Stimulated activated CD8-positive, alpha-beta memory T cell treated with anti-CD3 and anti-CD28 coated beads, Interleukin-7, amount 100 ng/mL, for 1 hour (primary cell): ENCODE measurements at places on chromosomes 4 and X.

GRCh38 chr4:179728305-179728704, 2286.1 kb upstream of the AGA start:
- no peak for DNase-seq

- DNase-seq = no peak
These were observed 174.9 kb upstream of the SMARCAD1 start for GRCh38 chr4:94032754-94033153.

GRCh38 chr4:168882650-168883233, 127.3 kb downstream of the CBR4 start:
- DNase-seq = no peak

DNA sequence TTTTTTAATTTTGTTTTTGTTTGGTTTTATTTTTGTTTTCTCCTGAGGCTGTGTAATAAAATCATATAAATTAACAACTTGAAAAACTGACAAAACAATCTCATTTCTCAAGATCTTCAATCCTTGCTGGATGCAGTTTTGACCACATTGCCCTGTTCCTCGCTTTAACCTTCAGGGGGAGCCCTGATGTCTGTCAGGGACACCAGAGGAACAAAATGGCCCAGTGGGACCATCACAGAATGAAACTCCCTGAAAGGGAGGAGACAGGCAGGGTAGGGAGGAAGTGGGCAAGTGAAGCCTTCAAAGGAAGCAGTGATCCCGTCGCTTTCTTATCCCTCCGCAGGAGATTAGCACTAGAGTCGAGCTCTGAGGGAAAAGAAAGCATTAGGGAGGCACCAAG, 274.9 kb upstream of the LDB2 start:
- no peak for DNase-seq

- DNase-seq = no peak
These were observed 102.9 kb upstream of the PAQR3 start for GRCh38 chr4:79042079-79042674.

DNA sequence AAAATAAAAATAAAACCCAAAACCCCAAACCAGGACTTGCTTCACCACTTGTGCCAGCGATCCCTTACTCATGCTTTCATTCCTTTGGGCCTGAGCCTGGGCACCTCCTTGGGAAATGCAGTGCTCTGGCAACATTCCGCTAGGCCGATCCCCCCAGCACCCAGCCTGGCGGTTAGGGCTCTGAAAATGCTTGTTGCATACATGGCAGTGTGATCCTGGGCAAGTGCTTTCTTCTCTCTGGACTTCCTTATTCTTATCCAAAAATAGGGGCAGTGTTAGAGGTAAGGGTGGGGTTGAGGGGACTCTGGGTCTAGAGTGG, 4.6 kb downstream of the ZNF185 start:
- no peak for DNase-seq

- no peak for DNase-seq
These were observed 105.3 kb downstream of the KDR start for GRCh38 chr4:55020131-55020530.

GRCh38 chr4:80431203-80431965, 95.9 kb downstream of the CFAP299 start:
- DNase-seq = no peak

DNA sequence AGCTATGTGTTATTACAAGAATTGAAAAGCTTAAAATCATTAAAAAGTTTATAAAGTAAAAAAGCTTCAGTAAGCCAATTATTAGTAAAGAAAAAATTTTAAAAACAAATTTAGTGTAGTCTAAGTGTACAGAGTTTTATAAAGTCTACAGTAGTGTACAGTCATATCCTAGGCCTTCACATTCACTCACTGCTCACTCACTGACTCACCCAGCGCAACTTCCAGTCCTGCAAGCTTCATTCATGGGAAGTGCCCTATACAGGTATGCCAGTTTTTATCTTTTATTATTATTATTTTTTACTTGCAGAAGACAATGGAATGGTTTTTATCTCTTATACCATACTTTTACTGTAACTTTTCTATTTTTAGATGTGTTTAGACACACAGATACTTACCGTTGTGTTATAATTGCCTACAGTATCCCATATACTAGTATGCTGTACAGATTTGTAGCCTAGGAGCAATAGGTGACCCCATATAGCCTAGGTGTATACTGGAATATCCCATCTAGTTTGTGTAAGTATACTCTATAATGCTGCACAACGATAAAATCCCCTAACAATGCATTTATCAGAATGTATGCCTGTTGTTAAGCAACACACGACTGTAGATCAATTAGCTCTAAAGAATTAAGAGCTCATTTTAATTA, 230.7 kb downstream of the DCLK2 start:
- no peak for DNase-seq

GRCh38 chr4:137474711-137475301, 57.5 kb downstream of the PCDH18 start:
- DNase-seq = no peak

- no peak for DNase-seq
These were observed 615.4 kb upstream of the ZFP42 start for GRCh38 chr4:187380181-187380581.

DNA sequence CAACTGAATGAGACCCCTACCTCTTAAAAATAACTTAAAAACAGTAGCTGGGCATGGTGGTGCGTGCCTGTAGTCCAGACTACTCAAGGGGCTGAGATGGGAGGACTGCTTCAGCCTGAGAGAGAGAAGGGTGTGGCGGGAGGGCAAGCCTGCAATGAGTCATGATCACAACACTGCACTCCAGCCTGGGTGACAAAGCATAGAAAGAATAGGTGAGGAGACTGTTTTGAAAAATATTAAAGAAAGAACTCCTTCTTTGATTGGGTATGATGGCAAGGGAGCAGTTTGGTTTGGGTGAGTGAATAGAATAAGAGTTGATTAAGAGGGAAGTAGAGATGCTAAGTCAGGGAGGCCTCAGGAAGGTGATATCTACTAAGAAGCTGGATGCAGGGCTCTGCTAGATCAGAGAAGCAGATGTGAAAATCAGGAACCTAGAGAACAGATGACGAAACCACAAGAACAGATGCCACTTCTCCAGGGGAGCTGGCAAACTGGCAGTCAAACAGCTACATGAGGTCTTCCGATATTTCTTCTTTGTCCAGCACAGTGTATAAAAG, 318.6 kb downstream of the OPHN1 start:
- no peak for DNase-seq
